ENCODE measurements at places on chromosomes 12 and 14.

DNA sequence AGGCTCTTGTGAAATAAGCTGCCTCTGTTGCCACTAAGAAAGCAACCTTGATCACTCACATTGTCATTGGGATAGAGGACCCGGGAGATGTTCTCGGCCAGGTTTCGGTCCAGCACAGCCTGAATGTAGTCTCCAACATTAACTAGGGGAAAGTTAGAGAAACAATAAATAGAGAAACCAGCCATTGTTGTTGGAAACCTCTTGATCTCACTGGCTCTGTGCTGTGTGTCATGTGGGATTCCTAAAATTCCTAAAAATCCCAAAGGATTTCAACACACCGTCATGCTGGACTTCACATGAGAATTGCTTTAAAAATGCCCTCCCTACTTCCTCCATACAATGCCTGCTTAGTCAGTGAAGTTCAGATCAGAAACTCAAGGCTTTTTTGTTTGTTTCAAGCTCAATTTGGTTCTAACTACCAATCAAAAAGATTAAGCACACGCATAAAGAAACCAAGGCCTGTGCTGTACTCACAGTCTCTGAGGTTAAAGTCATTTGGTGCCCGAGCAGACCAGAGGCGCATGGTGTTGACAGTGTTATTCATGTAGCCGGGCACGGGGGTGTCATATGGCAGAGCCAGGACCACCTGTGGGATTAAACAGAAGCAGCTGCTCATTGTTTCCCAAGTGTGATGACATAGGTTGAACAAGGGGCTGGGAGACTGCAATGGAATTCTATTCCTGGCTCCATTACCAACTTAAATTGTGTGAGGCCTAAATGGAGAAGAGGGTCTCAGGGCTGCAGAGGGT lies 23.6 kb downstream of the PYGL start:
- no peak overlapping the region for H3K4me3 ChIP-seq
- DNase-seq = peak; percentile 36
- H3K36me3 ChIP-seq = no peaks in the 10 kb centered on the region
- no peaks in the 10 kb centered on the region for H3K27me3 ChIP-seq
- peaks cover 7% of the 10 kb centered on the region for H3K4me1 ChIP-seq

DNA sequence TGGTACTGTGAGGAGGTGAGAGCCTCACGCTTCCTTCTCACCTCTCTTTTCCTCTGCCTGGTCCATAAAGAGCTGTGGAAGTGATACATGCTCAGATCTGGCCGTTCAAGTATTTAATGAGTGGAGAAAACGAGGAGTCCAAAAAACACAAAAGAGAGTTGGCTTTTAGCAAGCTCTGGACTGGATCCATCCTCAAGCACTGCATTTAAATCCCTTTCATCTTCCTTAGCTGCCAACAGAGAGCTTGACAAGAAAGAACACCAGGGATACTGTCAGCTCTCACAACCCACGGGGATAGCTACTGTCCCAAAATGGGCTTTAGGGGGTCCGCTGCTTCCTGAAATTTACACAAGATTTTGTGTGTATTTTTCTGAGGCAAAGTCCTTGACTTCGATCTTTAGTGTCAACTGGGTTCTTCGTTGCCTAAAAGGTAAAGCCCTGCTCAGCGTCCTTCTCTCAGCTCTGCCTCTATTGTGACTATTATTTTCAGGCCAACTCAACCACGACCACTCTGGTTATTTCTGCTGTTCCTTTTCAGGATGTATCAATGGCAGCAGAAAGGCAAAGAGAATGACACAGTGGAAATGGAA lies 120.9 kb downstream of the TMTC1 start:
- H3K4me3 ChIP-seq = no peak overlapping the region
- no peaks in the 10 kb centered on the region for H3K27me3 ChIP-seq
- DNase-seq = no peak
- H3K4me1 ChIP-seq = peaks cover 11% of the 10 kb centered on the region
- no peaks in the 10 kb centered on the region for H3K36me3 ChIP-seq

- no peak overlapping the region for H3K27ac ChIP-seq
- no peaks in the 10 kb centered on the region for H3K27me3 ChIP-seq
- H3K4me1 ChIP-seq = peaks cover 1% of the 10 kb centered on the region
- no peak overlapping the region for H3K4me3 ChIP-seq
- peaks cover 2% of the 10 kb centered on the region for H3K36me3 ChIP-seq
These were observed 12.9 kb downstream of the HECTD1 start for GRCh38 chr14:31194661-31195060.

DNA sequence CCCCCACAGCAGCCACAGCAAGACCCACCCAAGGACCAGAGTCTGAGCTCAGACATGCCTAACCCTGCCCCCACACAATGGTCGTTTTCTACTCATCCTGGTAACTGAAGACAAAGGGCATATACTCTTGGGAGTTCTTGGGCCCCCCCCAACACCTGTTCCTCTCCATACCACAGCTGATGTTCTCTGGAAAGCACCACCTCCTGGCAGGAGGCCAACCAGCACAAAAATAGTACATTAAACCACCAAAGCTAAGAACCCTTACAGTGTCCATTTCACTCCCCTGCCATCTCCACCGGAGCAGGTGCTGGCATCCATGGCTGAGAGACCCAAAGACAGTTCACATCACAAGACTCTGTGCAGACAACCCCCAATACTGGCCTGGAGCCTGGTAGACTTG lies 80.6 kb upstream of the DAAM1 start:
- no peak for DNase-seq
- H3K36me3 ChIP-seq = no peaks in the 10 kb centered on the region
- no peaks in the 10 kb centered on the region for H3K27me3 ChIP-seq
- H3K4me1 ChIP-seq = no peaks in the 10 kb centered on the region

GRCh38 chr12:98358144-98358543 lies 157.2 kb upstream of the TMPO start:
- peaks cover 9% of the 10 kb centered on the region for H3K4me1 ChIP-seq
- H3K4me3 ChIP-seq = no peak overlapping the region
- no peaks in the 10 kb centered on the region for H3K27me3 ChIP-seq
- no peaks in the 10 kb centered on the region for H3K36me3 ChIP-seq

GRCh38 chr14:87975636-87976035 lies 17.3 kb downstream of the GALC start:
- H3K27me3 ChIP-seq = no peaks in the 10 kb centered on the region
- no peak overlapping the region for H3K27ac ChIP-seq
- no peaks in the 10 kb centered on the region for H3K4me1 ChIP-seq
- no peak overlapping the region for H3K4me3 ChIP-seq
- no peak for DNase-seq

- H3K36me3 ChIP-seq = no peaks in the 10 kb centered on the region
- H3K4me1 ChIP-seq = peaks cover 14% of the 10 kb centered on the region
- H3K27ac ChIP-seq = no peak overlapping the region
- H3K4me3 ChIP-seq = no peak overlapping the region
These were observed 22.7 kb upstream of the KRT78 start for GRCh38 chr12:52871291-52872039.

DNA sequence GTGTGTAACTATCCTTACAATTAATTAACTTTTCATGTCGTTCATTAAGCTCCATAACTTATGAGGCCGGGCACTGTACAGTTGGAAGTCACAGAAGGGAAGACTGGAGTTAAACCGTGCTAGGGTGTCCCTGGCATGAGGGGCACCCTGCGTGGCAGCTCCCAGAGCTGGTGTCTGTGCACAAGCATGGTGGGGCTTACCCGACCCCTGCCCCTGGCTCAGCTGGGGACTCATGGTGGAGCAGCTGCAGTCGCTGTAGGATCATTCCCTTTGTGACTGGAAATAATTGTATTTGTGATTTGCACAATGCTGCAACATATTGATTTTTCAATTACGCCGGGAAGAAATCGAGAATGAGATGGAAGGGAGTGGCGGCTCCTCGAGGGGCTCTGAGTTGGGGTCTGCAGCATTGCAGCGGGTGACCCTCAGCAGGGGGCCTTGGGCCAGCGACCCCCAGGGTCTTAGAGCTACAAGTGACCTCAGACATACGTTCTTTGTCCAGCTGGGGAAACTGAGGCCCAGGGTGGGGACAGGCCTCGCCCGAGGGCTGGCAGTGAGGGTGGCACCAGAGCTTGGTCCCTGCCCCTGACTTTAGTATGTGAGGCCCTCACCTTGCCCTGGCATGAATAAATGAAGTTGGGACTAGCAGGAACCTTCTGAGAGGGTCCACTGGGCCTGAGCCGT lies 125.4 kb downstream of the KIF26A start:
- H3K27me3 ChIP-seq = no peaks in the 10 kb centered on the region
- no peaks in the 10 kb centered on the region for H3K4me1 ChIP-seq
- H3K4me3 ChIP-seq = no peak overlapping the region

DNA sequence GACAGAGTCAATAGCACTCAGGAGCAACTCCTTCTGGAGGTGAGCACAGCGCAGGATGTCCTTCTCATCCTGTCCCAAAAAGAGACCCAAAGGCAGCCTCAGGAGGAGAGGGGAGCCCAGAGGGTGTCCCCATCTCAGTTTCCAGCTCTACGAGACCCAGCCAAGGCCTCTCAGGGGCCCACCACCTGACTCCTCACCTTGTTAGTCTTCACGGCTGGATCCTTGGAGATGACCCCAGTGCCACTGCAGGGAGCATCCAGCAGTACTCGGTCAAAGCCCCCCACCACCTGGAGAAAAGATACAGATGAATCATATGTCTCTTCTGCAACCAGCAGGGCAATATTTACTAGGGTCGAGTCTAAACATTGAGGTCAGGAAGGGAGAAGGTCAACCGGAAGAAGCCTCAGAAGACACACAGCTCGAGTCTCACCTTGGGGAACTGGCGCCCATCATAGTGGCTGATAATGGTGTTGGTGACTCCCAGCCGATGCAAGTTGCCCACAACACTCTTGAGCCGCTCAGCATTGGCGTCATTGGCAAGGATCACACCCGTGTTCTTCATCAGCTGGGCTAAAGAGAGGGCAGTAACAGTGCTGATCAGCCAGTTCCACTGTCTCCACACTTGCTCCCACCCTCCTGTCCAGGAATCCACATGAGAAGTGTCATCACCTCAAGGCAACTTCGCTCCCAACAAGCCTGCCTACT lies 4.8 kb upstream of the IFFO1 start:
- peaks cover 88% of the 10 kb centered on the region for H3K36me3 ChIP-seq
- H3K4me1 ChIP-seq = no peaks in the 10 kb centered on the region
- no peak overlapping the region for H3K4me3 ChIP-seq
- H3K27ac ChIP-seq = no peak overlapping the region
- DNase-seq = no peak
- no peaks in the 10 kb centered on the region for H3K27me3 ChIP-seq

GRCh38 chr12:79998554-79998953 lies 63.7 kb upstream of the PPP1R12A start:
- DNase-seq = no peak
- H3K27me3 ChIP-seq = no peaks in the 10 kb centered on the region
- H3K36me3 ChIP-seq = no peaks in the 10 kb centered on the region
- H3K4me3 ChIP-seq = no peak overlapping the region
- H3K27ac ChIP-seq = no peak overlapping the region

GRCh38 chr14:104405360-104406226 lies 174.0 kb upstream of the C14orf180 start:
- H3K27ac ChIP-seq = no peak overlapping the region
- H3K4me3 ChIP-seq = no peak overlapping the region
- H3K36me3 ChIP-seq = no peaks in the 10 kb centered on the region
- peaks cover 12% of the 10 kb centered on the region for H3K27me3 ChIP-seq
- H3K4me1 ChIP-seq = no peaks in the 10 kb centered on the region
